ENCODE measurements at places on chromosomes 1 and 21.

DNA sequence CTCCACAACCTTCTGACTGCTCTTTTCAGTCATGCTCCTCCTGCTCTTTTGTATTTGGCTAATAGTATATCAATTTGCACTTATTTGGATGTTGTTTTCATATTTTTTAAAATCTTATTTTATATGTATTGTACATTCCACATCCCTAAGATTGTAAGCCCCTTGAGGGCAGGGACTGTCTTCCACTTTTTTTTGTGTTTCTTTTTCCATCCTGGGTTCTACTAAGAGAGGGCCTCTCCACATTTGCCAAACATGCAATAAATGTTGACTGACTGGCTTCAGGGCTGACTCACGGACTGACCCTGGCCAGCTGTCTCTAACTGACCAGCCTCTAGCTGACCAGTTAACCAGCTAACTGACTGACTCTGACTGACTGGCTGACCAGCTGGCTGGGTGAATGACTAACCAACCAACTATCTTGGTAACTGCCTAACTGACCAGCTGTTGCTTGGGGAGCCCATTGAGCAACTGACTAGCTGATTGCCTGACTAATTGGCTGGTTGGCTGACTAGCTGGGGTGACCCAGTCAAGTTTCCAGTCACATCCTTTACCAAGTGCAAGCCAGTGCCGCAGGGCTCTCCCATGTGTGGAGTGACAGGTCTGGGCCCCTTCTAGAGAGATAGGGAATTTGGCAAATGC, 16.1 kb downstream of the CSF1 start:
- DNase-seq, result no peak

- no peak for DNase-seq
Observed at GRCh38 chr1:155038602-155039307, 5.1 kb downstream of the DCST1 start.

DNA sequence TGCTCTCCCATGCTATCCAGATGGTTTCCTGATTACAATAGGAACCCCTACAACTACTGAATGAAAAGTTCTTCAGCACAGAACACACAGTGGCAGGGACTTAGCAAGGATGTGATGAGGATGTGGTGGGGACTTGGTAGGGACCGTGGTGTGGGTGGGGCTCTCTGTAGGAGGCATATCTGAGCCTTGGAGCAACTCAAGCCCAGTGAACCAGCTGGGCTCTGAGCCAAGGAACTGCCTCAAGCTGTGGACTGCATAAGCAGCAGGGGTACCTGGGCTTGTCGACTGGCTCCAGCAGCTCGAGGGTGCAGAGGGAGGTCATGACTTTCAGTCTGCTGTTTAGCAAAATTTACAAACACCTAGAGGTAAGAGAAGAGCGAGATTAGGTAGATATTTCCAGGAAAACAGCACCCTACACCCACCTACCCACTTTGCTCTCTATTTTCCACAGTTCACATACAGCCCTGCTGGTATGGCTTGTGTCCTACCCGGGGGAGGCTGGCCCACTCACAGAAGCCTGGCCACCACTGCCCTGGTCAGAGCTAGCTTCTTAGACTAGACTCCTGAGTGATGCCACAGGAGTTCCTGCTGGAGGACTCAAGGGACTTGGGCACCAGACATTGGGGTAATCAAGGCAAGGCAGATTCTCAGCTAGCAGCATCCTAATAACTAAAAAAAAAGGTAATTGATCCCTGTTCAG, 86.8 kb upstream of the GCLM start:
- no peak for DNase-seq

DNA sequence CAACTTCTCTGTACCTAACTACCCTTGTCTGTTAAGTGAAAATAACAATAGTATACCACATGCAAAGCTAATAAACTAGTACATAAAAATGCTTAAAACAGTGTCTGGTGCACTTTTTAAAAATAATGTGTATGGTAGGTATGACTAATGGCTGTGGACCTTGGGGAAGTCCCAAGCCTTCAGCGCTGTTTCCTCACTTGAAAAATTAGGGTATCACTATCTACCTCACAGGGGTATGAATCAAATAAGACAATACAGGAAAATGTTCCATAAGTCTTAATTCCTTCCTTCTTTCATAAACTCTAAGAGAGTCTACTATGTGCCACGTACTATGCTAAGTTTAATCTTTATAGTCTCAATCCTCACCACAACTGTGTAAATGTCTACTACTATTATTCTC, 32.0 kb downstream of the EGLN1 start:
- DNase-seq, result no peak

DNA sequence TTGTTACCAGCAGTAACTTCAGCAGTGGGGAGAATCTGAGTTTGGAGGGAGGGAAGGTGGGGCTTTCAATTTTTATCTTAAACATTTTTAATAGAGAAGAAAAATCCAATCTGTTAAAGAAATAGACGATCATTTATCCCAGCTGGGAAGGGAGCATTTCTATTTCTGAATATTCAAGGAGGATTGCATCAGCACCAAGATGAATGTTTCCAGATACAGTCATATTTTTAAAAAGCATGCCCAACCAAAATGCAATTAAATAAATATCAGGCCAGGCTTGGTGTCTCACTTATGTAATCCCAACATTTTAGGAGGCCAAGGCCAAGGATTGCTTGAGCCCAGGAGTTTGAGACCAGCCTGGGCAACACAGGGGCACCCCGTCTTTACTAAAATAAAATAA, 1.7 kb upstream of the ATP1A4 start:
- no peak for DNase-seq

- DNase-seq, result no peak
Observed at GRCh38 chr1:82073659-82074058, 272.9 kb downstream of the ADGRL2 start.

- no peak for DNase-seq
Observed at GRCh38 chr1:219993554-219994433, 52.5 kb downstream of the EPRS1 start.

GRCh38 chr1:206866062-206866461, 639 bp downstream of the IL20 start:
- DNase-seq, result no peak

DNA sequence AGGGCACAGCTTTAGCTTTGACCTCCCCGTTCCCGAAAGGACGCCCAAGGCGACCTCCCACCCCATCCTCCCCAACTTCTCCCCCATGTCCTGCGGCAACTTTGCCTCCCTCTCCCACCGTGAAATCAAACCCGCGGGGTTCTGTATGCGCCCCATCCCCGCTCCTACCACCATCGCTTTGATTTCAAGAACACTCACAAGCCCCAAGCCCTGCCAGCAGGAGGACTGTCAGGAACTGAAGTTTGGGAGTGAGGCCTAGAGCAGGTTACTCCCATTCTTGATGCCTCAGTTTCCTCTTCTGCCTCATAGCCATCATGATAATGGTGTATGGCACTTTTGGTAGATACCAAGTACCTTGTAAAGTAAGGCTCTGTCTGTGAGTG, 2.3 kb downstream of the PTPRU start:
- DNase-seq, result no peak

DNA sequence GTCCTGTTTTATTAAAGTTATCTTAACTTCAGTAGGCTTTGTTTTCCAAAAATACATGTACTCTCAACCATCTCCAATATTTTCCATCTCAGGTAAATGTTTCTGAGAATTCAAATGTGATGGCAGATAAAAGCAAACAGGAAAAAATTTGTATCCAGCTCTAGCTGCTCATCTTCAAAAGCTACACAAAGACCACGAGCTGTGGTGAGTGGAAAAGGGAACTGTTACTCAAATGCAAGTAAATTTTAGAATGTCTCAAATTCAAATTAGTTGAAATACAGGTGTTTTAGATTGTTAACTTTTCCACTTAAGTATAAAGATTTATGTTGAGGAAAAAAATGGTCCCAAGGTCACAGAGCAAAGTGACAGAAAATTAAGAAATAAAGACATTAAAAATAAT, 216.0 kb downstream of the SLC45A1 start:
- no peak for DNase-seq

- DNase-seq, result no peak
Observed at GRCh38 chr1:35795295-35795694, 12.5 kb upstream of the AGO4 start.

DNA sequence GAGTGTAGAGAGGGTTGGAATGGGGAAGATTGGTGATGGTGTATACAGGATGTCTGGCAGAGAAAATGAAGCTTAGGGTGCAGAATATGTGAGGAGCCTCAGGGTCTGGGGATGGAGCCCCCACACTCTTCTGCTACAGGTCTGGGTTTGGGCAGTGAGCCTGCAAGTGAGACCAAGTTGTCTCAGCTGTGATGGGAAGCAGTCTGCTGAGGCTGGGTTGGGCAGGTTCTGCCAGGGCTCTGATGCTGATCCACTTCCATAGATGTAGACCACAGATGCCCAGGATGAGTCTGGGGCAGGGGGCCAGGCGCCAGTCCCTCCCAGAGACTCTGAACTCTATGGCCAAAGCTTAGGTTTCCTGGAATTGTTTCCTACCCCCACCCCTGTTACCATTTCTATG, 516.9 kb downstream of the PTPRU start:
- DNase-seq, result no peak

DNA sequence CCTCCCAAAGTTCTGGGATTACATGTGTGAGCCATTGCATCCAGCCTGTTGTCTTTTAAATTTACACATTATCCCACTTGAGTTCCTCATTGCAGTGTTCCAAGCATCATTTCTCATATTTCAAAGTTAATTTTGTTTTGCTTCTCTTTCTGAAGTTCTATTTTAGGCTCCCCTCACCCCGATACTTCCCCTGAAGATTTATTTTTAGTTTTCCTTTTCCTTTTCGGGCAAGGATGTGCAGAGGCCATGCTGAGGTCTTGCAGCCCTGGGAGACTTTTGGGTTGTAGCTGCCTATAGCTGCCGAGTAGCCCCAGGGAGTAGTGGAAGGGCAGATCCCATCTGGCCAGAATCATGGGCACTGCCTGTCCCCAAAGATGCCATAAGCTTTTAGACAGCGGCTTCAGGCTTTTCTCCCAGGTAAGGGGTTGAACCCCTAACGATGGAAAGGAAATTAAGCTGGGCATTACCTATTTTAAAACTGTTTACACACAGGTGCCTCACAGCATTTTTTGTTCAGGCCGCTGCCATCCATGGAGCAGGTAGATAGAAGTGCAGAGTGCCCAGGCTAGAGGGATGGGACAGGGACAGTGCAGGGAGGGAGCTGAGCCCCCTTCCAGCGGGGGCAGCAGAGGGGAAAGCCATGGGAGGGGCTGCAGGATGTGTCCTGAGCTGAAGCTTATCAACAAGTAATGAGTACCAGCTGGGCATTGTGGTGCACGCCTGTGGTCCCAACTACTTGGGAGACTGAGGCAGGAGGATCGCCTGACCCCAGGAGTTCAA, 15.9 kb downstream of the PSEN2 start:
- no peak for DNase-seq

GRCh38 chr1:80250573-80251168, 1244.1 kb upstream of the ADGRL4 start:
- DNase-seq, result no peak

GRCh38 chr1:204598319-204598969, 82.2 kb downstream of the MDM4 start:
- no peak for DNase-seq

GRCh38 chr1:239125893-239126292, 260.5 kb upstream of the CHRM3 start:
- DNase-seq, result no peak

GRCh38 chr1:209672705-209673630, 2.2 kb upstream of the G0S2 start:
- no peak for DNase-seq

- no peak for DNase-seq
Observed at GRCh38 chr1:2363847-2364513, 27.4 kb downstream of the MORN1 start.

- DNase-seq, result no peak
Observed at GRCh38 chr1:223188618-223189356, 45.7 kb upstream of the TLR5 start.

DNA sequence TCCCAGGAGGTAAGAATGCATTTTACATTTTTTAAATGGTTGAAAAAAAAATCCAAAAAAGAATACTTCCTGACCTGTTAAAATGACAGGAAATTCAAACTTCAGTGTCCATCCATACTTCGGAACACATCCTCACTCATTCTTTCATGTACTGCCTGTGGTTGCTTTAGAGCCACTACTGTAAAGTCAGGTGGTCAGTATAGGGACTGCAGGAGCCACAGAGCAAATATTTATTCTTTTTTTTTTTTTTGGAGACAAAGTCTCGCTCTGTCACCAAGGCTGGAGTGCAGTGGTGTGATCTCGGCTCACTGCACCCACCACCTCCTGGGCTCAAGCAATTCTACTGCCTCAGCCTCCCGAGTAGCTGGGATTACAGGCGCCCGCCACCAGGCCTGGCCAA, 124.7 kb downstream of the CLIC6 start:
- no peak for DNase-seq

DNA sequence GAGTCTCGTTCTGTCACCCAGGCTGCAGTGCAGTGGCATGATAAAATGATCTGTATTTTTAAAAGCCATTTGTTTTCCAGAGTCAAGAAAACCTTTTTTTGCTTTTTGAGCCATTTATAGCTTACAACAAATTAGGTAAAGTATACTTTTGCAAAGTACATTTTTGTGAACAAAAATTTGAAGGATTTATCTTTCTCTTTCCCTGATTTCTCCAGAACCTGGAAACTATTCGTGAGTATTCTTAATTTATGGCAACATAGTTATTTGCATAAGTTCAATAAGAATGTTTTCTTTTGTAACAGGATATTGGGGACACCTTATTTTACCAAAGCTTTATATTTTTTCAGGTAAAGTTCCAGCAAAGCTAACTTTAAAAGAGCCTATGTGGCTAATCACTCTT, 37.4 kb upstream of the SLC35F3 start:
- DNase-seq, result no peak

DNA sequence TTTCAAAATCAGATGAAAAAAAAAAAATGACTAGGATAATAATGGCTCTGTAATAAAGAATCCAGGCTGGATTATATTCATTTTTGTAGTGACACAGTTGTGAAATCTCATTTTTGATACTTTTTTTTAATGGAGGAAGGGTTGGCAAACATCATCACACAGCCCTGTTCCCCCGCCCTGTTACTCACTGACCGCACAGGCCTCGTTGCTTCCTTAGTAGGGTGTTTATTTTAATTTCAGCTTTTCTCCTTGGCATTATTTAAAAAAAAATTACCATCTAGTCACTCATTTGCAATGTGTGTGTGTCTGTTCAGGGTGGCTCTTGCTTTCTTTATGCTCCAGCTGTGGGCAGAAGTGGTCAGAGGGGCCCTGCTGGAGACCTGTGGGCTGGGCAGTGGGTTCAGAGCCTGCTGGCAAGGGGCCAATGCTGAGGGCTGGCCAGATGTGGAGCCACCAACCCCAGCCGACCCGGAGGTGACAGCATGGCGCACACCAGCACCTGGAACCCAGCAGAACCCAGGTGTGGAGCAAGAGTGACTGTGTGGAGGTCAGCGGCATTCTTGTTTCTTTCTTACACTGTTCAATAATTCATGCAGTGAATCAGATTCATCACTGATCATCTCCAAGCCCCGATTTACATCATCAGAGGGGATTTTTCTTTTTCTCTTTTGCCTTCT, 44.6 kb downstream of the ZSCAN20 start:
- no peak for DNase-seq

GRCh38 chr21:17690078-17690494, 77.4 kb upstream of the BTG3 start:
- DNase-seq, result no peak

DNA sequence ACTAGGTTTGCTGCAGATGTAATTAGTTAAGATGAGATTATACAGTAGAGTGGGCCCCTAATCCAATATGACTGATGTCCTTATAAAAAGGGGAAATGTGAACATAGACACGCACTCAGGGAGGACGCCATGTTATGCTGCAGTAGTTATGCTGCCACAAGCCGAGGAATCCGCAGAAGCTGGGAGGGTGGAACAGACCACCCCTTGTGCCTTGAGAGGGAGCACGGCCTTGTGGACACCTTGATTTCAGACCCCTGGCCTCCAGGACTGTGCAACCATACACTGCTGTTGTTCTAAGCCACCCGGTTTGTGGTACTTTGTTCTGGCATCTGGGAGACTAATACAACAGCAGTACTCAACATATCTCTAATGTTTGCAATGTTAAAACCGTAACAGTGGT, 57.9 kb upstream of the HIVEP3 start:
- no peak for DNase-seq

Measured in stimulated activated CD4-positive, alpha-beta T cell treated with anti-CD3 and anti-CD28 coated beads, TNF-alpha, amount 100 ng/mL, for 4 hours (primary cell).